ENCODE measurements at places on chromosomes 11 and 22.

GRCh38 chr11:126809514-126810289 lies 190.9 kb downstream of the KIRREL3 start:
- DNase-seq = no peak

GRCh38 chr11:75356613-75357012 lies 5.2 kb upstream of the ARRB1 start:
- no peak for DNase-seq

DNA sequence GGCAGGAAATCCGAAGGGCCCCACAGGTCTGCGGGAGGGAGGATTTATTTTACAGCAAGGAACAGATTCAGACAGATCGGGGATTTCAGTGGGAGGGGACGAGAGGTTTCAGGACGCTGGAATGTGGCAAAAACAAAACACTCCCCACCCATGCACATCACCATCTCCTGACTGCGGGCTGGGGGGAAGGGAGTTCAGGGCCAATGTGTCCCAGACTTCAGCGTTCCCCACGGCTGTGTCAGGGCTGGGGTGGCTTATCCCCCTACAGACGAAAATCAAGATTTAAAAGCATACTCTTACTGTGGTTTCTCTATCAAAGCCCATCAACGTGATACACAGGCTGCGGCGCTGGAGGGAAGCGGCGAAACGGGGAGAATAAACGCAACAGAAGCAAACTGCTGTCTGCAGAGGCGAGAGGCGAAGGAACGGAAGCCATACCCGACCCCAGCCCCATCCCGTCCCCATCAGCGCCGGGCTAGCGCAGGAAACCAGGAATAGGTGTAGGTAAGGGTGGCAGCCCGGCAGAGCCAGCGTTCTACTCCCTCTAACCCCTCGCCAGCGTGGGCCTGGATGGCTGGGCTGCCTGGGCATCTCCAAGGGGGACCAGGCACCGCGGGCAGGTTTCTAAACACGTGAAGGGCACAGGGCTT lies 2.7 kb downstream of the TENM4 start:
- no peak for DNase-seq

- DNase-seq = no peak
These were observed 68.5 kb upstream of the ARFGAP3 start for GRCh38 chr22:42925598-42925997.

- no peak for DNase-seq
These were observed 7.4 kb upstream of the CLPB start for GRCh38 chr11:72441752-72442207.

DNA sequence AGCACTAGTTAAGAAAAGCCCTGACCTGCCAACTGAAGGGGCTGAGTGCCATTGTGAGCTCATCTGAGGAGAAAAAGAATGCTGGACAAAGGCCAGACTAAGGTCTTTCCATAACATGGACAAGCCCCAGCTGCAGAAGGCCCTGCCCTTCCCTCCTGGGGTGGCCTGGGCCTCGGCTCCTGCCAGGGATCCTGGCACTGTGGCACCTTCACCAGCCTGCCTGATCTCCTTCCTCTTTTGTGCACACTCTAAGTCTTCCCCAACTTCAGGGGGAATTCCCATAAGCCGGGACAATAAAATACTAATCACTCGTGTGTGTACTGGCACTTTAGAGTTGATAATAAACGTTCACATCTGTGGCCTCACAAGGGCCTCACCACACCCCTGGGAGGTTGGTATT lies 9.9 kb downstream of the TMPRSS13 start:
- no peak for DNase-seq

DNA sequence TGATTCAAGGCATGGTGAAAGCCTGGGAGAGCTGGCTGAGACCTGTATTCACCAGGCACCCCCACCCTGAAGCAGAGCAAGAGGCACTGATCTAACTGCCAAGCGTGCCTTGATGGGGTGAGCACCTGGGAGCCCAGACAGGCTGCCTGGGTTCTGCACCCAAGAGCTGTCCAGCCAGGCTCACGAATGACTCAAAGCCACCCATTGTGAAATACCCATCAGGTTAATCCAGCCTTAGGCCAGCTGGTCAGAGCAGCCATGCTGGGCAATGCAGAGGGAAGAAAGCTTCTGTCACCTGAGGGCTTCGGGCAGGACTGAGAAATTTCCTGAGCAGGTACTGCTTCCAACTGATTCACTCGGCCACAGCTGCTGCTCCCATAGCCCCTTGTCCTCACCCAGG lies 22.1 kb downstream of the THOC5 start:
- DNase-seq = no peak

- no peak for DNase-seq
These were observed 2.7 kb upstream of the PPARA start for GRCh38 chr22:46147471-46148267.

DNA sequence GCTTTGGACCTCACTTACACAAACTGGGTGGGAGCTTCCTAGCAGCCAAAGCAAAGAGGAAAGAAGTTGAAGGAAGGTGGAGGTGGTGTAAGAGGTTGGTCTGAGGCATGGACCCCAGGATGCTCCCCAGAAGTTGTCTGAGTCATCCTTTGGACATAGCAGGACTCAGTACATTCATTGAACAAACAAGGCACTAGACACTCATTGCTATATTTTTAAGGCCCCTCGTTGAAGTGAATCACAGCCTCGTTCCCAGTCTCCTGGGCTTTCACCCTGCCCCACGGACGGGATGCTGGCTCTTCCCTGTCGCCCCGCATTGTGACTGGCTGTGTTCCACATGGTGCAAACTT lies 95.9 kb upstream of the FGF3 start:
- DNase-seq = no peak

All from substantia nigra (tissue), 51 donors.